Activated CD4-positive, alpha-beta T cell treated with anti-CD3 and anti-CD28 coated beads, Interleukin-2, amount 10 ng/mL, durations not matched to agents 24 days and 14 days (primary cell): ENCODE measurements at places on chromosomes 4 and X. TPM values are rescaled to one million over a fixed set of nuclear protein-coding genes. Genes with fewer than 3 reads are reported as not detected.

DNA sequence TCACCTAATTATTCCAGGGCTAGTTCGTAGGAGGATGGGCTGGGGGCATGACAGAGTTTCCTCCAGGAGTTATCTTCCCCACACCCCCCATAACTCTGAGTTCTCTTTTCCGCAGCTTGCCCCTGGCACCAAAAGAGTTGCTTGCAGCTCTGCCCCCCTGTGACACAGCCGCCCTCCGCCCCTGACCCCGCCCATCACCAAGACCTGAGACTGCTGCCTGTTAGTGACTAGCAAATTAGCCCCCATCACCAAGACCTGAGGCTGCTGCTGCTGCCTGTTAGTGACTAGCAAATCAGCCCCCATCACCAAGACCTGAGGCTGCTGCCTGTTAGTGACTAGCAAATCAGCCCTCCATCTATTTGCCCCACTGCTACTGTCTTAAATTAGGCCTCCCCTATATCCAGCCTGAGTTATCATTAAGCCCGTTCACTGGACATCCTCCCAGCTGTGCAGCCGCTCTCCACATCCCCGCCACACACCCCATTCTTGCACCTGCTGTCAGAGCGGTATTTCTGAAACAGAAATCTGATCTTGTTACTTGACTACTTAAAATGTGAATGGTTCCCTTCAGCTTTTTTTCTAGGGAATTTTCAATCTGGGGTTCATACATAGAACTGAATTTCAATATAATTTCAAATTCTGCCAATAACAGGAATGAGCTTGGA, 1.5 kb upstream of the PAPSS1 start:
- DNase-seq: peak; percentile 75
- H3K4me1 ChIP-seq: peaks cover 28% of the 10 kb centered on the region
- H3K27ac ChIP-seq: no peak overlapping the region

- no peaks in the 10 kb centered on the region for H3K27me3 ChIP-seq
- no peaks in the 10 kb centered on the region for H3K36me3 ChIP-seq
- DNase-seq: peak; percentile 78
- H3K4me1 ChIP-seq: peaks cover 39% of the 10 kb centered on the region
Observed at GRCh38 chr4:38857354-38858096, 908 bp upstream of the TLR6 start.

DNA sequence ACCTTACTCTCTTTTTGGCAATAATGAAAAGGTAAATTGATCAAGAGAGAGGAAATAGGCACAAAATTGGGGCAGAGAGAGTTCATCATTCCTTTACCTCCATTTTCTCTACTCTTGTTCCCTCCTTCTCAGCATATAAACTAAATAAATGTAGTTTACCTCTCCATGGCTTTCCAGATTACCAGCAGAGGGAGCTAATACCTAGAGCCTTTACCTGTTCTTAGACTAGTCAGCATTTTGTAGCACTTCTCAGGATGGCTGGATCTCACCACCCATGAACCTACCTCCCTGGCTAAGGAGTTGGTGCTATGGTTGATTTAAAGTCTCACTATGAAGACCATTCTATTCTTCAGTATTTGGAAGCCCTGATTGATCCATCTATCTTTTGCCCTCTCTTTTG, 15.7 kb downstream of the OFD1 start:
- H3K27ac ChIP-seq: no peak overlapping the region
- peak; percentile 69 for DNase-seq
- H3K27me3 ChIP-seq: no peaks in the 10 kb centered on the region
- H3K36me3 ChIP-seq: peaks cover 35% of the 10 kb centered on the region

- peaks cover 10% of the 10 kb centered on the region for H3K27me3 ChIP-seq
- peaks cover 3% of the 10 kb centered on the region for H3K4me1 ChIP-seq
- H3K27ac ChIP-seq: no peak overlapping the region
Observed at GRCh38 chrX:133969191-133969590, 16.2 kb downstream of the GPC3 start.

- H3K36me3 ChIP-seq: peaks cover 2% of the 10 kb centered on the region
- no peaks in the 10 kb centered on the region for H3K27me3 ChIP-seq
- no peak overlapping the region for H3K4me3 ChIP-seq
- no peak overlapping the region for H3K27ac ChIP-seq
Observed at GRCh38 chr4:101014417-101014816, 332.9 kb downstream of the PPP3CA start.

- no peak for DNase-seq
- no peaks in the 10 kb centered on the region for H3K27me3 ChIP-seq
- no peak overlapping the region for H3K4me3 ChIP-seq
- no peak overlapping the region for H3K27ac ChIP-seq
Observed at GRCh38 chr4:28913466-28913865, 1806.7 kb upstream of the PCDH7 start.

CSAG3 gene
- total RNA-seq: 0.80 and 1.1 TPM in 2 replicates

RCHY1 gene
- total RNA-seq: 22.4 and 29.4 TPM in 2 replicates

ASB5 gene
- total RNA-seq: not detected in 2 replicates

PHOX2B gene
- total RNA-seq: not detected in 2 replicates
